ENCODE measurements at places on chromosomes 13 and 19. TPM values are rescaled to one million over a fixed set of nuclear protein-coding genes. Genes with fewer than 3 reads are reported as not detected.
A peak's percentile ranks its signal among the peaks of the same experiment; 100 is the strongest.

ATP8B3 gene
- total RNA-seq, result not detected

EDNRB gene
- total RNA-seq, result 21.3 TPM

COL5A3 gene
- 5.7 TPM for total RNA-seq

PSG2 gene
- not detected for total RNA-seq

BBC3 gene
- 4.5 TPM for total RNA-seq

NLRP11 gene
- not detected for total RNA-seq

DNA sequence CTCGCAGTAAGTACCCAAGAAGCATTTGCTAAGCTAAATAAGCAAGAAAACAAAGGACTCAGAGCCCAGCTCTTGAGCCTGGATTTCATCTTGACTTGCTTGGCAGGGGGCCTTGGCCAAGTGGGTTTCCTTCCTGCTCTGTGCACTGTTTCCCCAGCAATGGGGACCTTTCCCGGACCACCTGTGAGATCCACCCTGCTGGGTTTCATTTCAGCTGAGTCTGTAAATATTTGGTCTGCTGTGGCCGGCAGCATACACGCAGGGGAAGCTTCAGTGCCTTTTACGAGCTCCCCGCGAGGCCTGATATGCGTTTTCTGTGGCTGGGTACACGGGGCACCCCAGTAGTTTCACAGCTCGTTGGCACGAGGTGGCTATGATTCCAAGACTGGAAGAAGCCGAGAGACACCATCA, 12.4 kb upstream of the TINCR start:
- DNase-seq, result no peak
- no peak overlapping the region for H3K4me3 ChIP-seq
- H3K36me3 ChIP-seq, result no peaks in the 10 kb centered on the region
- no peaks in the 10 kb centered on the region for H3K27me3 ChIP-seq
- H3K27ac ChIP-seq, result no peak overlapping the region
- H3K4me1 ChIP-seq, result peaks cover 7% of the 10 kb centered on the region

- H3K27me3 ChIP-seq, result no peaks in the 10 kb centered on the region
- no peaks in the 10 kb centered on the region for H3K4me1 ChIP-seq
- no peak for DNase-seq
- no peak overlapping the region for H3K27ac ChIP-seq
- H3K36me3 ChIP-seq, result no peaks in the 10 kb centered on the region
- no peak overlapping the region for H3K4me3 ChIP-seq
These were observed 891.8 kb upstream of the SLITRK1 start for GRCh38 chr13:84774111-84774510.

GRCh38 chr19:44745341-44745831, 3.1 kb upstream of the BCL3 start:
- no peaks in the 10 kb centered on the region for H3K36me3 ChIP-seq
- H3K4me1 ChIP-seq, result peaks cover 67% of the 10 kb centered on the region
- peak; percentile 55 for DNase-seq
- H3K4me3 ChIP-seq, result no peak overlapping the region
- peak overlapping the region; percentile 96 for H3K27ac ChIP-seq

DNA sequence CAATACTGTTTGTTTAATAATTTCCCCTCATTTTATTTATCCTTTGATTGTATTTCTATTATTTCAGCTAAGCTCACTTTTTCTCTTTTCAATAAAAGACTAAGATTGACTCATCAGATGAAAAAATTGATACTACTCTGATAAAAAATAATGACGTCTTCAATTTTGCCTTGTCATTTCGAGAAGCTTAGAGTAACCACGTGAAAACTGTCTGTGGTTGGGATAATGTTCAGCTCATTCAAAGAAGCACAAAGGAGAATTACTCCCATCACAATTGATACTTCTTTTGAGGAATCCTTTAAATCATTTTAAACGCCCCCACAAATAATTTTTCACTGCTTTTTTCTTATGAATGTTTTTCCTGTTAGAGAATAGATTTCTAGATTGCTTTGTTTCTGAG, 318.7 kb upstream of the SLITRK1 start:
- no peaks in the 10 kb centered on the region for H3K4me1 ChIP-seq
- H3K27me3 ChIP-seq, result no peaks in the 10 kb centered on the region
- no peak overlapping the region for H3K27ac ChIP-seq
- DNase-seq, result no peak
- H3K36me3 ChIP-seq, result no peaks in the 10 kb centered on the region

GRCh38 chr19:28213470-28214082, 999.4 kb downstream of the UQCRFS1 start:
- no peak overlapping the region for H3K27ac ChIP-seq
- H3K4me1 ChIP-seq, result no peaks in the 10 kb centered on the region
- no peaks in the 10 kb centered on the region for H3K27me3 ChIP-seq
- H3K36me3 ChIP-seq, result no peaks in the 10 kb centered on the region

GRCh38 chr13:113544896-113545295, 39.7 kb upstream of the TFDP1 start:
- H3K36me3 ChIP-seq, result no peaks in the 10 kb centered on the region
- peaks cover 13% of the 10 kb centered on the region for H3K4me1 ChIP-seq
- H3K27ac ChIP-seq, result no peak overlapping the region
- no peak overlapping the region for H3K4me3 ChIP-seq

GRCh38 chr19:35533822-35534392, 651 bp downstream of the GAPDHS start:
- no peaks in the 10 kb centered on the region for H3K4me1 ChIP-seq
- no peak overlapping the region for H3K27ac ChIP-seq
- no peak for DNase-seq
- no peaks in the 10 kb centered on the region for H3K36me3 ChIP-seq
- H3K27me3 ChIP-seq, result peaks cover 56% of the 10 kb centered on the region
- no peak overlapping the region for H3K4me3 ChIP-seq

GRCh38 chr13:23289917-23290357, 109.2 kb downstream of the SGCG start:
- no peaks in the 10 kb centered on the region for H3K27me3 ChIP-seq
- H3K36me3 ChIP-seq, result no peaks in the 10 kb centered on the region
- DNase-seq, result no peak
- H3K27ac ChIP-seq, result no peak overlapping the region

DNA sequence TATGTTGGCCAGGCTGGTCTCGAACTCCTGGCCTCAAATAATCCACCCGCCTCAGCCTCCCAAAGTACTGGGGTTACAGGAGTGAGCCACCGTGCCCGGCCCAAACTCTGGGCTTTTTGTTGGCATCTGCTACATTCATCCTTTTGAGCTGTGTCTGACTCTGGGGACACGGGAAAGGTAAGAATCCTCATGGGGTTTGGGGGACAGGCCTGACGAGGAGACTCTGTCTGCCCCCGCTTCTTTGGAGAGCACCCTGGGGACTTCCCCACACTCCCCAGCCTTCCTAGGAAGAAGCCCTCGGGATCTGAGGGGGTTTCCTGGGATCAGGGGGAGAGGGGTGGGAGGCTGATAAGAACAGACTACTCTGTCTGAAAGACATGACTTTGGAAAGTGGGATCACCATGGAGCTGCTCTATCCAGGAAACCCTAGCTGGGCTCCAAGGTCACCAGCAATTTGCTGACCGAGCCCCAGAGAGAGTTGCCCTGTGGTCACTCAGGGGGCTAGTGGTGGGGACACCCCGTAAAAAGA, 8.1 kb upstream of the FCER2 start:
- no peak overlapping the region for H3K27ac ChIP-seq
- H3K27me3 ChIP-seq, result no peaks in the 10 kb centered on the region
- no peak for DNase-seq
- no peaks in the 10 kb centered on the region for H3K4me1 ChIP-seq
- no peak overlapping the region for H3K4me3 ChIP-seq

DNA sequence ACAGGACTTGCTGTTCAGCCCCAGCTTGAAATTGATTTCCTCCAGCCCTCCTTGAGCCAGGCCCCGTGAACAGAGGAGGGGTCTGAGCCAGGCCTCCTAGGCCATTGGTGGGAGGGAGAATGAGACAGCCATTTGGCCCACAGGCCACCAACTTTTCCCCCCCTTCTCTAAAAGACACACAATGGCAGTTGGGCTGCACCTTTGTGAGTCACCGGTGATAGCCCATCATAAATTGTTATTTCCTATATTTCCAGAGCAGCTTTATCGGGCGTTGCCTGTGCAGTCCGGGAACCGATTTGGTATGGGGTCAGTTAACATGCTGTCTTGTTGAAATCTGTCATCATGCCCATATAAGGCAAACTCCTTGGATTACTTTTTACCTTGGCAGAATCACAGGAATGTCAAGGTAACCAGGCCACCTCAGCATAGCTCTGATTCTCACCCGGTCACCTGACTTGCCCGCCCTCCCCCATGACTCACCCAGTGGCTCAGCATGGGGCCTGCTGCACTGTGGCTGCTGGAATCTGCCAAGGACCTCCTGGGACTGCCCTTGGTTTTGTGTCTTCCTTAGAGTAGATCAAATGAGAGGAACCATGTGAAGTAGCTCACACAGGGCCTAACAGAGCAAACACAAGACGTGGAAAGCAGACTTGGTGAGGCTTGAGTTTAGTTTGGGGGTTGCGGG, 36.1 kb downstream of the ACTN4 start:
- H3K4me3 ChIP-seq, result peak overlapping the region; percentile 24
- H3K27me3 ChIP-seq, result no peaks in the 10 kb centered on the region
- H3K36me3 ChIP-seq, result no peaks in the 10 kb centered on the region
- H3K27ac ChIP-seq, result peak overlapping the region; percentile 89

DNA sequence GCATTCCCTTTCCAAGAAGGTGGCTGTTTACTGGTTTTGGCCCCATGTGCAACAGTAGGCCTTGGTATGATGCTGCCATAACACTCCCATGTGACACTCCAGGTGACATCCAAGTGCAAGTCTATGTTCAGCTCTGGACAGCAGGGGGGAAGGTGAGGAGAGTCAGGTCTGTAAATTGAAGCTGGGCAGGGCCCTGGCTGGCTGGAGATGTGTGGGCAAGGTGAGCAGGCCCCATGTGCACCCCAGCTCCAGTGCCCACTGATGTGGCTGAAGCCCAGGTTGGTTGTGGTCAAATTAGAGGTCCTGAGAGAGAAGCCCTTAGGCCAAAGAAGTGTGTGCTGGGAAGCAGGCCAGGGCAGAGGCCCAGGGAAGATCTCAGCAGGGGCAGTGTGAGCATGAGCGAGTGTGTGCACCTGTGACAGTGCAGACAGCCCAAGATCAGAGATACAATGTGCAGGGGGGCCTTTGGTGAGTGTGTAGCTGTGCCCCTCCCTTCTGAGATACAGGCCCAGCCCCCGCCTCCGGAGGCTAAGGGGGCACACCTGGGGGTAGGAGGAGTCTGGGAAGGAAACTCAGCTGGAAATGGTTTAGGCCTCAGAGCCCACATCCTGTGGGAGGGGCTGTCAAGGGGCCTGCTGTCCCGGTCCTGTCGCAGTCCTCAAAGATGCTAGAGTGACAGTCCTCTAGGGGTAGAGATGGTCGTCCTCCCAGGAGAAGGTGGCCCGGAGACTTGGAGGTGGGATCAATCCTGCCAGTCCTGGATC, 18.6 kb downstream of the DEDD2 start:
- no peaks in the 10 kb centered on the region for H3K27me3 ChIP-seq
- no peak for DNase-seq
- no peaks in the 10 kb centered on the region for H3K4me1 ChIP-seq
- H3K27ac ChIP-seq, result no peak overlapping the region
- H3K36me3 ChIP-seq, result peaks cover 42% of the 10 kb centered on the region

DNA sequence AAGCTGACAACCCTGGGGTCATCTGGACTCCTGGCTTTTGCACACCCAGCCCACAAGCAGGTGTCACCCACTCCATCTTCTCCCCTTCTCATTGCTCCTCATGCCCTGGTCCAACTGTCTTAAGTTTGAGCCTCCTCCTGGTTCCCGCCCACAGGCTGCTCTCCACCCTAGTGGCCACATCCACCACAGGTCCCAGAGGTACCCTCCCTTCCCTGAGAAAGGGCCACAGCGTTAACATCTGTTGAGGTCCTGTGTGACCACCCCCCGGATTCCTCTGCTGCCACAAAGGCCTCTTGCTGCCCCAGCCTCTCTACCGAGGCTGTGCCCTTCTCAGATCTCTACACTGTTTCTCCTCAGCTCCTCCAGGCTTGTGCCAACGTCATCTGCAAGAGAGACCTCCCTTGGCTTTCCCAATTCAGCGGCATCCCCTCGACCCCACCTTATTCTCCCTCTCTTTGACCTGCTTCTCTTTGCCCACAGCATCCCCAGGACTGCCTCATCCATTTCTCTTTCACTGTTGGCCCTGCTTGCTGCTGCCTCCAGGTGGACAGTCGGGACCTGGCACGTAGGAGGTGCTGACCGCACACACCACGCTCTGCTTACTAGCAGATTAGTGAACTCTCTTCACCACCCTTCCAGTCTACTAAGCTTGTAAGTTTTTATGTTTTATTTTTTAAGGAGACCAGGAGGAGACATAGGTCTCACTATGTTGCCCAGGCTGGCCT, 33.3 kb downstream of the SUGP2 start:
- H3K27me3 ChIP-seq, result no peaks in the 10 kb centered on the region
- no peak overlapping the region for H3K4me3 ChIP-seq
- no peaks in the 10 kb centered on the region for H3K36me3 ChIP-seq
- no peaks in the 10 kb centered on the region for H3K4me1 ChIP-seq
- DNase-seq, result no peak

DNA sequence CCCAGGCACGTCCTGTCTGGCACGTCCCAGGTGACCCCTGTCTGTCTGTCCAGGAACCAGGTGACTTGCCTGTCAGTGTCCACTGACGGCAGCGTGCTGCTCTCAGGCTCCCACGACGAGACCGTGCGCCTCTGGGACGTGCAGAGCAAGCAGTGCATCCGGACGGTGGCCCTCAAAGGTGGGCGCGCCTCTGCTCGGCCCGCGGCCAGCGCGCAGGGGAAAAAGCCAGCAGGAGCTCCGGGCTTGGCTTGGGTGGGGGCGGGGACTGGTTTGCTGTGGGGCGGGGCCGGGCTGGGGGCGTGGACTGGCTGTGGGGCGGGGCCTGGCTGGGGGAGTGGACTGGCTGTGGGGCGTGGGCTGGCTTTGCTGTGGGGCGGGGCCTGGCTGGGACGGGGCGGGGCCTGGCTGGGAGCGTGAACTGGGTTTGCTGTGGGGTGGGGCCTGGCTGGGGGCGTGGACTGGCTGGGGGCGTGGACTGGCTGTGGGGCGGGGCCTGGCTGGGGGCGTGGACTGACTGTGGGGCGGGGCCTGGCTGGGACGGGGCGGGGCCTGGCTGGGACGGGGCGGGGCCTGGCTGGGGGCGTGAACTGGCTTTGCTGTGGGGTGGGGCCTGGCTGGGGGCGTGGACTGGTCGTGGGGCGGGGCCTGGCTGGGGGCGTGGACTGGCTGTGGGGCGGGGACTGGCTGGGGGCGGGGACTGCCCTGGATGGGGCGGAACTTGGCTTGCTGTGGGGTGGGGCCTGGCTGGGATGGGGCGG, 7.2 kb downstream of the WDR18 start:
- no peak overlapping the region for H3K4me3 ChIP-seq
- no peaks in the 10 kb centered on the region for H3K4me1 ChIP-seq
- DNase-seq, result peak; percentile 44

DNA sequence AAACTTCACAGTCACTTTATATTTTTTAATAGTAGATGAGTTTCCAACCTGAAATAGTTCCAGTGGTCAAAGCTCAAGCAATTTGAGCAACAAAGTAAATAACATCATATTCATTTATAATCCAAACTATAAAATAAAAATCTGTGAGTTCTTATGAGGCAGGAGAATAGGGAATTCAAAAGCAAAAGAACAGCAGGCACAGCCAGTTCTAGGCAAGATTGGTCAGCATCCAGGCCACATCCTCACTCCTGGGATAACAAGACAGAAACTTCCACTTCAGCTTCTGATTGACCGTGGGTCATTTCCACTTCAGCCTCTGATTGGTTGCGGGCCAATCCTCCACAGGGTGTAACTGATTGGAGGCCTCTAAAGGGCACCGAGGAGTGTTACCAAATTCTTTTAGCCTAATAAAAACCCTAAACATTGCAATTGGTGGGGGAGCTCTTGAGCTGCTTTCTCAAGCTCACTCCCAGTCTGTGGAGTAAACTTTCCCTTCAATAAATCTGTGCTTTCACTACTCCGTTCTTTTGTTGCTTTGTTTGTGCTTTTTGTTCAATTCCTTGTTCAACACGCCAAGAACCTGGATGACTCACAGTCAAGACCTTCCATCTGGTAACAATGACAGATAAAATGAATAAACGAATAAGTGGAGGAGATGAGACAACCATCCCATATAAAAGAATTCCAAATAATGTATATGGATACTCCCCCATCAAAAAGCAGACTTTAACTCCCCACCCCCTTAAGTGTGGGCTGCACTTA, 42.6 kb upstream of the AMER2 start:
- H3K27ac ChIP-seq, result peak overlapping the region; percentile 31
- no peaks in the 10 kb centered on the region for H3K27me3 ChIP-seq
- H3K36me3 ChIP-seq, result no peaks in the 10 kb centered on the region
